Activated T-helper 1 cell treated with anti-CD3 and anti-CD28 coated beads, Interleukin-2, amount 50 U/mL, for 16 hours (primary cell): ENCODE measurements at places on chromosomes 7 and 10.

DNA sequence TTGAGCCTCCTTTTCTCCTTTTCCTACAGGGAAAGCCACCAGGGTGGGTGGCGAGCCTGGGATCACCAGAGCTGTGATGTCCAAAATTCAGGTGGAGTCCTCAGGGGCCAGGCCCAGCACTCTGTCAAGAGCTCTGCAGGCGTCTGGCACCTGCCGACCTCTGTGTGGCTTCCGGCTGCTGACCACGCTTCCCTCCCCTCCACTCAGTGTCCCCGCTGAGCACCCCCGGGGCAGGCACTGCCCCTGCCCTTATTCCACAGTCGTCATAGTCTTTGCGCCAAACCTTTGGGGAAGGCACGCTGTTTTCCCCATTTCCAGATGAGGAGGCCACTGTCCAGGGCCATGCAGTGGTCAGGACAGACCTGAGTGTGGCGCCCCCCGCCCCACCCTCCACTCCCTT, 7.5 kb downstream of the MTG1 start:
- no peak for DNase-seq

DNA sequence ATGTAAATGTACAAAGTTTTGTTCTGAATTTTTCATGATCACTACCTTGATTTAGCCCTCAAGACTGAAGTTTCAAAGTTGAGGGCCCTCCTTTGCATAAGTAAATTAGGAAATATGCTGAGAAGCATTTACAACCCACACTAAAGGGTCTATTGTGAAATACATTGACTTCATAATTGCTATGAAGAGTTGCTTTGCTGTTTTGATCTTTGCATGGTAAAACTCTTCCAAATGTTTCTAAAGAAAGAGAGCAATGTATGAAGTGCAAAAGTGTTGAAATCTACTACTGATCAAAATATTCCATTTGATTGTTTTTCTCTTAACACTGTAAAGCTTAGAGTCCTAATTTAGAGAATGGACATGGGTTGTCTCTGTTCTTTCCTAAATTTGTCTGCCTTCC, 77.2 kb downstream of the C7orf25 start:
- DNase-seq = no peak

- no peak for DNase-seq
These were observed 33.6 kb downstream of the SMKR1 start for GRCh38 chr7:129535896-129536295.

DNA sequence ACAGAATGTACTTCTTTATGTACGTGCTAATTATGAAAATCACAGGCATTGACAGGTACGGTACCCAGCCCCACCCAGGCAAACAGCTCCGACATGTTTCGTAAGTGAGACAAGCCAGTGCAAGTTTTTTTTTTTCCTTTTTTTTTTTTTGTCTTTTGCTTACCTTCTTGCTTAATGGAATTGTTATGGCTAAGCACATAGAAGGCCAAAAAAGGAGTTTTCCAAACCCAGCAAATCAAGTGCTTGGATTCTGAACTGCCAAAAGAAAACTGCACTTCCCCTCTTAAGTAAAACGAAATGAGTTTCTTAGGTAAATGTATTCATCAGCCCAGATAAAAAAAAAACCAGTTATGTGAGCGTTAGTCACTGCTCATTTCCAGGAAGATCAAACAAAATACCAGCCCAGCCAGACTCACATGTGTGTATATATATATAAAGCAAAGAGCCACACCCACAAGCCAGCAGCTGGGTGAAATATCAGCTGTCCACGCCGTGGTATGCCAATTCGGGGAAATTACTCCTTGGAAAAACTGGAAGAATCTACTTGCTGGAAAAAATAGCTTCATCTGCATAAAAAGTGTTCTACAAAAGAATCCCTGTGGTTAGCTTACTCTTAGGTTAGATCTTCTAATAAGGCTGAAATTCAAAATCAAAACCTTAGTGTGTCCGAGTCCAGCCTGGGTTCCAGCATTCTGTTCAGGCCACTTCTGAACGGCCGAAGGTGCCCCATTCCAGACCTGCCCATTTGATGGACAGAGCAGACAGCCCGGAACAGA, 8.0 kb downstream of the KLF6 start:
- no peak for DNase-seq

- DNase-seq = no peak
These were observed 42.5 kb downstream of the FOXK1 start for GRCh38 chr7:4724648-4725013.

- no peak for DNase-seq
These were observed 161.7 kb upstream of the MKI67 start for GRCh38 chr10:128287921-128288320.

DNA sequence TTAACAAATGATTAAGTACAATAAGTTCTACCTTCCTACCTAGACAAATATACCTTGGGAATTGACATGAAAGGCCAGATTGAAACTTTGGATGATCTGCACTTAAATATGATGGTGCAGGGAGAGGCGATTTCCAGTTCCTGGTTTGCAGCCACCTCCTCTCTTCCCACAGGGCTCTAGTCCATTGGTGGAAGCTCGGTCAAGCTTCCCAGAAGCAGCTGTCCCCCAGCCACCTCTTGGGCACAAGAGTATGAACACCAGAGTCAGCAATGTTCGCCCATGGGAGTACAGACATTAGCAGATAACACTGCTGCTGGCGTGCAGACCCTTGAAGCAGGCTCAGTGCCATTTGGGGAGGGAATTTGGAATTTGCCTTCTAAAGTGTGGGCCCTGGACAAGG, 1.5 kb upstream of the CPVL start:
- DNase-seq = no peak
